ENCODE measurements at places on chromosomes 1 and 21.

GRCh38 chr21:38733972-38734546, 71.7 kb upstream of the ETS2 start:
- DNase-seq, result peak; percentile 44

DNA sequence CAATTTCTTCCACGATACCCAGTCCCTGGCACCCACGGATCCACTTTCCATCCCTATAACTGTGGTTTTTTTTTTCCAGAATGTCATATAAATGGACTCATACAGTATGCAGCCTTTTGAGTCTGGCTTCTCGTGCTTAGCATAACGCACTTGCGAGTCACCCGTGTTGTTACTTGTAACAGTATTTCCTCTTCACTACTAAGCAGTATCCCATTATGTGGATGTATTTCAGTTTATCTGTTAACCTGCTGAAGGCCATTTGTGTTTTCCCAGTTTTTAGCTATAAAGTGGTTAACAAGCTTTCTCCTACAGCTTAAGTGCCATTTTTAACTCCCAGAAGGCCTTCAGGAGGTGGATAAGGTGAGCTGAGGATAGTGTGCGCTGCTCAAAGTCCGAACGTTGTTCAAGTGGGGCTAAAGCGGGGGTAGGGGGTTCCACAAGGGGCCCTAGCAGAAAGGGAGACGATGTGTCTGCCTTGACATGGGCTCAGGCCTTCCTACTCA, 829 bp downstream of the ADAR start:
- no peak for DNase-seq

DNA sequence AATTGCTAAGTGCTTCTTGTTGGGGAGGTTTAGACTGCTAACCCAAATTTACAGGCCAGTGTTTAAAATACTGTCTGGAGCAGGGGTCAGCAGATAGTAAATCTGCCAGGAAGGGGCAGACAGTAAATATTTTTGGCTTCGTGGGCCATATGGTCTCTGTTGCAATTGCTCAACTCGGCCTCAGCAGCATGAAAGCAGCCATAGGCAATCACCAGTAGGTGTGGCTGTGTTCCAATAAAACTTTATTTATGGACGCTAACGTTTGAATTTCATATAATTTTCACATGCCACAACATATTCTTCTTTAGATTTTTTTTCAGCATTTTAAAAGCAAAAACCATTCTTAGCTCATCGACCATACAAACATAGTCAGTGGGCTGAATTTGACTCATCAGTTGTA, 172.7 kb downstream of the BRINP2 start:
- DNase-seq, result no peak

GRCh38 chr1:6560267-6560666, 5.2 kb downstream of the TAS1R1 start:
- no peak for DNase-seq

- DNase-seq, result peak; percentile 51
Observed at GRCh38 chr1:91166106-91166712, 144.4 kb upstream of the ZNF644 start.

- DNase-seq, result no peak
Observed at GRCh38 chr1:227152525-227152924, 165.8 kb downstream of the CDC42BPA start.

All from NCI-H2107 (cell line).